ENCODE measurements at places on chromosomes 11 and 22.

GRCh38 chr11:125454047-125454446, 42.0 kb downstream of the FEZ1 start:
- DNase-seq, result no peak

GRCh38 chr11:104339380-104339831, 175.5 kb upstream of the PDGFD start:
- DNase-seq, result no peak

DNA sequence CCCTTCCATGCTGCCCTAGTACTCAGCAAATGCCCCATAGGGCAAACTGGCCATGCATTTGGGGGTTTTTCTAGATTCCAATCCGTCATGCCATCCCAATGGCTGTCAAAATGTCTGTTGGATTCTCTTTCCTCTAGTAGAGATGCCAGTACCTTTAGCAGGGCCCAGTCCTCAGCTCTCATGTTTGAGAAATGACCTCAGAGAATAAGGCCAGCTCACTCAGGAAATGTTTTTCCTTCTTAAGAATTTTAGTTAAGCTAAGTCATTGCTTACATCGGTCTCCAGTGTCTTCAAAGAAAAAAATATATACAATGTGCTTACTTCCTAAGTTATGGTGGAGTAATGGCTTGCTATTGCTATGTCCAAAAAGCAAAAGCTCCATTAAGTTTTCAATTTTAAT, 14.1 kb upstream of the ALKBH3 start:
- no peak for DNase-seq

DNA sequence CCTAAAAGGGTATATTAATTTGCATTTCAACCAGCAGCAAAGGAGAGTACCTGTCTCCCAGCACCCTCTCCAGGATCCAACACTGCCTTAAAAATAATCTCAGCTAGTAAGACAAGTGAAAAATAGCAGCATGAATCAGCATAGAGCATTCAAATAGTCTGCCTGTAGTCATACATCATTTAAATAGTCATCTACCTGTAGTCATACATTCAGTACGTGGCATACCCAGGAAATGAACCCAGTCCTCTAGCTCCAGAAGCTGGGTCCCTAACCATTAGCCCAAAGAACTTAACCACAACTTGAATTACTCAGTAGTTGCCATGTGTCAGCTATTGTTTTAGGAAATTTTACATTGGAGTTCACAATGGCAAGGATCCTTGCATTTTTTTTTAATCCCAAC, 9.3 kb downstream of the TENM4 start:
- DNase-seq, result no peak

DNA sequence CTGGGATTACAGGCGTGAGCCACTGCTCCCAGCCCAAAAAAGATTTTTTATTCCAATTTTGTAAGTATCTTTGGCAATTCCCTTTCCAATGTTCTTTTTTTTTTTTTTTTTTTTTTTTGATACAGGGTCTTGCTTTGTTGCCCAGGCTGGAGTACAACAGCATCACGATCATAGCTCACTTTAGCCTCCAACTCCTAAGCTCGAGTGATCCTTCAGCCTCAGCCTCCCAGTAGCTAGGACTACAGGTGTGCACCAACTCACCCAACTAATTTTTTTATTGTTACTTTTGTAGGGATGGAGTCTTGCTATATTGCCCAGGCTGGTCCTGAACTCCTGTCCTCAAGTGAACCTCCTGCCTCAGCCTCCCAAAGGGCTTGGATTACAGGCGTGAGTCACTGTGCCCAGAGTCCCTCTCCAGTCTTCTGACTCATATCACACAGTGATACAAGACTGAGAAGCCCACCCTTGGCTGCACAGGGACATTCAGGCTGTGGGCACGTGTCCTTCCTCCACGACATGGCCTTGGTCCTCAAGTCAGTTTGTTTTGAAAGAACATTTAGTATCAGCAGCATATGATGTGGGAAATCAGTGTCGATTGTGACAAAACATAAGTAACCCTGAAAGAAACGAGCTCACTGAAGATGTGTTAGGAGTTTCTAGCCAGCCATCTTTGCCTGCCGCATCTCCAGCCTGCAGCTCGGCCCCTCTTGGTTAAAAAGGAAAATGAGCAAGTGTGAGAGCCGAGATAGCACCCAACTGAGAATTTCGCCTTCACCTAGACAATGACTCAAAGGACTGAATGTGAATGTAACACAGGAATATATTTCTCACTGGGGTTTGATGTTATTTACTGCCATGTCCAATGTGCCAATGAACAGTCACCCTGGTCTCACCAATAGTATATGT, 175.5 kb downstream of the MN1 start:
- no peak for DNase-seq

DNA sequence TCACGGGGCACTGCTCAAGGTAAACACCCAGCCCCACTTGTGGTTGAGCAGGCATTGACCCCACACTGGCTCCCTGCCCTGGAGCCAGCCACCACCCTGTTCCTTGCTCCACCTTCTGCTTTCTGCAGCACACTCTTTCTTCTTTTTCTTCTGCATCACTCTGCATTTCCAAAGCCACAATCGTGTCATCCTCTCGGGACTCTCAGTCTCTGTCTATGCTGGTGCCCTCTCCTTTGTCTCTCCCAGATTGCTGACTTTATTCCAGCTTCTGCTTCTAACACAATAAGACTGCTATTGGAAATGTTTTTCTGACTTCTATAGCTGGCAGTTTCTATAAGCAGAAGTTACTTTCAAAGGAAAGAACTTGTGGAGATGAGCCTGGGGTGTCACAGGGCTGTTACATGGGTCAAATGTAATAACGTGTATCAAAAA, 14.4 kb downstream of the GRAP2 start:
- no peak for DNase-seq

GRCh38 chr11:64369440-64370421, 10.8 kb downstream of the RPS6KA4 start:
- DNase-seq, result no peak

DNA sequence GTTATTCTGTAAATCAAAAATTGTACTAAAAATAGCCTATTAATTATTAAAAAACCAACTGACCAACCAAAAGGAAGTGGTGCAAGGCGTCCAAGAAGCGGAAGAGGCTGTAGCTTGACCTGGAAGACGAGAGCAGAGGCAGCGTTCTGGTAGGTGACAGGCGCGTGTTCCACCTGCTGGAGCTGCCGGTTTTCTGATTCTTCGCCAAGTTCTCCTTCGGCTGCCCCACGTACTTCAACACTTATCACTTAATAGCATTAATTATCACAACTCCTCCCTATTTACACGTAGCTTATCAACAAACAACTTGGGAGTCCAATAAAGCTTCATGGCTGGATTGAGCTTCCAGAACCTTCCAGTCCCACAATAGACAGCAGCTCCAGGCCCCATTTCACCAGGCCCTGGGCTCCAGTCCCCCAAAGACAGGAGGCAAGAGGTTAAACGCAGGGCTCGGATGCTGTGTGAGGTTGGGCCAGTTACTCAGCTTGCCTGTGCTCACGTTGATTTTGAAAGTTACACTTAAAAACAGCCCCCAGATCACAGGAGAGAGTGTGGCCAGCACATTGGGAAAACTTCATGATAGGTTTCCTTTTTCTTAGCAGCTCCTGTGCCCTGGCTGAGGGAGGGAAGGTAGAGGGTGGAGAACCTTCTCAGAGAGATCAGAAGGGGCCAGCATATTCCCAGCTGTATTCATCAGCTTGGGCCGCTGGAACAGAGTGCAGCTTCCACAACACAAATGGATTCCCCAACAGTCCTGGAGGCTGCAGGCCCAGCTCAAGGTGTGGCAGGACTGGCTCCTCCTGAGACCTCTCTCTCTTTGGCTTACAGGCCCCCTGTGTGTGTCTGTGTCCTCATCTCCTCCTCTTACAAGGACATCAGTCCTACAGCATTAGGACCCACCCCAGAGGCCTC, 54.2 kb upstream of the FGF3 start:
- no peak for DNase-seq

DNA sequence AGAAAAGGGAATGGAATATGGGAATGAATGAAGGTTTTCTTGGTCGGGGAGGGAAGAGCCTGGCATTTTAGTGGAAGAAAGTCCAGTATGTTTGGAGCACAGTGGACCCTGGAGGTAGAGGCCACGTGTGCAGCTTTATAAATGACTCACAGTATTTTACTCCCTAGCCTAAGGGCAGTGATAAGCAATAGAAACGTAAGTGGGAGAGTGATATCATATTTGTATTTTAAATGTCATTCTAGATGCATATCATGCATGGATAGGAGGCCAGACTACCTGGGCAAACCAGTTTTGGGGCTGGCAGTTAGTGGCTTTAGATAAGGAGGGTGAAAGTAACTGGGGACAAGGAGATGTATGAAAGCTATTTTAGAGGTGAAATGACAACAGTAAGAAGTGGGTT, 174.1 kb downstream of the ARHGAP42 start:
- DNase-seq, result no peak

- DNase-seq, result no peak
Measured at GRCh38 chr11:19725379-19726079, 12.9 kb downstream of the NAV2 start.

- DNase-seq, result no peak
Measured at GRCh38 chr11:124769806-124770774, 8.0 kb upstream of the ESAM start.
